AG09309 (cell line): ENCODE measurements at places on chromosomes 7 and 10.

GRCh38 chr10:66698069-66698468 lies 227.8 kb upstream of the LRRTM3 start:
- DNase-seq = no peak

DNA sequence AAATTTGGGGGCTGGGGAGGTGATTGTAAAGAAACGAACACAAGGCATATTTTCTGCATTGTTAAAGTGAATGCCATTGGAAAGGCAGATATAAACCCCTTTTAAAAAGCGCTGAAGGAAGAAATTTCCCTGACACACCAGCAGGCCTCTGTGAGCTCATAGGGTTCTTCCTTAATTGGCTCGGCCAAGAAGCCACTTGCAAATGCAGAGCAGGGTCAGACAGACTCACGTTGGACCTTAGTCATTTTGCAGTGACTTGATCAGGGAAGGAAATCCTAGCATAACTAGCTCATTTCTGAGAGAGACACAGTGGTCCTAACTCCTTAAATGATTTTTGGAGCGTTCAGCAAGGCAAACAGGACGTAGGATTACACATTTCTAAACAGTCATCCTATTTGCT lies 1461.4 kb downstream of the GATA3 start:
- DNase-seq = no peak

DNA sequence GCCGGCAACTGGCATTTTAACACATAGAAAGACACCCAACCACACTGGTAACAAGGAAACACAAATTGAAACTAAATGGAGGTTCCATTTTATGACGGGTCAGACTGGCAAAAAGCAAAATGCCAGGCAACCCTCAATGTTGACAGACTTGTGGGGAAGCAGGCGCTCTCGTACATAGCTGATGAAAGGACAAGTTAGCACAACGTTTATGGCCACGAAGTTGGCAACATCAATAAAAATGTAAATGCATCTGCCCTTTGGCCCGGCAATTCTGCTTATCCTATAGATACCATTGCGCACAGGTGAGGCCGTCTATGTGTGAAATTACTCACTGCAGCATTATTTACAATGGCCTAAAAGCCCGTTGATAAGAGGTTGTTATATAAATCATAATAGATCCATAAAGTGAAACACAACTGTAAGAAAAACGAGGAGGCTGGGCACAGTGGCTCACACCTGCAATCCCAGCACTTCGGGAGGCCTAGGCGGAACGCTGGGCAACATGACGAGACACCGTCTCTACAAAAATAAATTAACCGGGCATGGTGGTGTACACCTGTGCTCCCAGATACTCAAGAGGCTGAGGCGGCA lies 39.8 kb downstream of the FOXL3 start:
- no peak for DNase-seq

GRCh38 chr7:32761451-32762205 lies 129.9 kb downstream of the KBTBD2 start:
- no peak for DNase-seq

DNA sequence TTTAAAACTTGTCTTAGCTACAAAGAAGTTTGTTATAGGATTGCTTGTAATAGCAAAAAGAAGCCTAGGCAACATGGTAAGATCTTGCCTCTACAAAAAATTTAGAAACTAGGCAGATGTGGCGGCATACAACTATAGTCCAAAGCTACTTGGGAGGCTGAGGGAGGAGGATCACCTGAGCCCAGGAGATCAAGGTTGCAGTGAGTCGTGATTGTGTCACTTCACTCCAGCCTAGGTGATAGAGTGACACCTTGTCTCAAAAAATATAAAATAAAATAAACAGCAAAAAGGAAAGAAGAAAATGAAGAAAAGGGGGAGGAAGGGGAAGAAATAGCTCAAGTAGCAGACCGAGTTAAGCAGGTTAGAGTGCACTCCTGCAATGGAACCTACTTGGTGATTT lies 47.0 kb upstream of the MPP7 start:
- DNase-seq = no peak

DNA sequence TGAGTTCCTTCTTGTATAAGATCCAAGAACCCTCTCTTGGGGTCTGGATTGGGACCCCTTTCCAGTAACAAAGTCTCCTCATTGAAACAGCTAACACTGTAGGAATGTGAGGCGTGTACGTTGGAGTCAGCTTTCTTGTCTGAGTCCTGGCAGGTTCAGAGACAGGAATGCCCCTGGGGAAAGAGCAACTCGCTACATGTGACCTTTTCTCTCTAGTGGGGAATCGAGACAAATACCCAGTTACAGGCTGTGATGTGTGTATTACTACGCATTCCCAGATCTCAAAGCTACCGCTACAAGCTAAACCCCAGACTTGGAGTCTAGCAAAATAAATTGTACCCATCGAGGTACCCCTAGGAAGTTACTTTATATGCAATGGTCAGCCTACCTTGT lies 85.6 kb upstream of the FRMD4A start:
- no peak for DNase-seq
